ENCODE measurements at places on chromosomes 7 and 10. TPM values are rescaled to one million over a fixed set of nuclear protein-coding genes. Genes with fewer than 3 reads are reported as not detected.

- DNase-seq, result no peak
Observed at GRCh38 chr7:102186306-102186705, 100.4 kb upstream of the SH2B2 start.

DNA sequence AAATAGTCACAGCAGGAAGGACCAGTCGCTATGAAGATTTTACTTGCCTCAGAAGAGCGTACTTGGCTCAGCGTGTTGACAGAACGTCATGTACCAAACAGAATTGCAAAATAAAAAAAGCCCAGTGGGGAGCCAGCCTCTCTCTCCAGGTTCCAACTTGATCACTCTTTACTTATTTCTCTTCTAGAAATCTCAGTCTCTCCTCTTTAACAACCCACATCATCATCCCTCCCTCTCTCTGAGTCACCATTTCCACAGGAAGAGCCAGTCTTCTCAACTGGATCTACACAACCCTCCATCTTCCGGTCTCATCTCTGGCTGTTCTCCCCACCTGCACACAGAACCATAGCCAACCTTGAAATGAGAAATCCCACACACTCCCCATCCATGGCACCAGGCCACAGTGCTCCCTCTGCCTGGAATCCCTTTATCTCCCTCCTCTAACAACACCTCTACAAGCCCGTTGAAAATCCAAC lies 718.3 kb downstream of the GRID1 start:
- DNase-seq, result no peak

GRCh38 chr7:35263396-35263795 lies 9.5 kb upstream of the TBX20 start:
- DNase-seq, result no peak

DNA sequence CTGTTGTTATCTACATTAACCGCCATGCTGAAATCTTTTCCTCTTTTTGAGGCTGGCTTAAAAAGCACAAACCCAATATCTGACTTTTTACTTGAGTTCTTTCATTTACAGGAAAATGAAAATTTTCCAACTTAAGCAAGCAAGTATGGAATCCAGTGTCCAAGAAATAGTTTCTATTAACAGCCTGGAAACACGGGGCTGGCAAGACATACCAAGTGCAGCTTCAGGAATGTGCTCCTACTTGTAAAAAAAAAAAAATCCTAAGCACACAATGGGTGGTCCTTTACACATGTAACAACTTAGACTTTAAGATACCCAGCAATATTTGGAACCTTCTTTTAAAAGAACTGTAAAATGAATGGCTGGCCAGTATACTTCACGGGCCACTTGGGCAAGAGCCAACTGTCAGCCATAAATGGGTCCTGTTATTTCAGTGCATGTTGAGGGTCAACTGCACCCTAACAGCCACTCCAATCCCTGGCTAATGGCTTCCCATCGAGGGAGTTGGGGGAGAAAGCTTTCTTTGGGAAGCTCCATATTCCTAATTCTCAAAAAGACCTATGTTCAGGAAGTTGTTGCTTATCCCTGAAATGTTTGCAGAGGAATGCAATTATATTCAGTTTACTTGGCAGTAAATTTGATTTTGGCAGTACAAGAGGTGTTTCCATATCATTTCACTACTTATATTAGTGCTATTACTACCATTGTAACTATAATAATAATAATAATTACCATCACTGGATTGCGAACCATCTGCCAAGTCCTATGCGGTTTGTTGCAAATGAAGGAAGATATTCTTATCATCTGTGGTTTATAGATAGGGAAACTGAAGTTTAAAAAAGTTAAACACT lies 236.4 kb upstream of the TMEM72 start:
- DNase-seq, result no peak

DNA sequence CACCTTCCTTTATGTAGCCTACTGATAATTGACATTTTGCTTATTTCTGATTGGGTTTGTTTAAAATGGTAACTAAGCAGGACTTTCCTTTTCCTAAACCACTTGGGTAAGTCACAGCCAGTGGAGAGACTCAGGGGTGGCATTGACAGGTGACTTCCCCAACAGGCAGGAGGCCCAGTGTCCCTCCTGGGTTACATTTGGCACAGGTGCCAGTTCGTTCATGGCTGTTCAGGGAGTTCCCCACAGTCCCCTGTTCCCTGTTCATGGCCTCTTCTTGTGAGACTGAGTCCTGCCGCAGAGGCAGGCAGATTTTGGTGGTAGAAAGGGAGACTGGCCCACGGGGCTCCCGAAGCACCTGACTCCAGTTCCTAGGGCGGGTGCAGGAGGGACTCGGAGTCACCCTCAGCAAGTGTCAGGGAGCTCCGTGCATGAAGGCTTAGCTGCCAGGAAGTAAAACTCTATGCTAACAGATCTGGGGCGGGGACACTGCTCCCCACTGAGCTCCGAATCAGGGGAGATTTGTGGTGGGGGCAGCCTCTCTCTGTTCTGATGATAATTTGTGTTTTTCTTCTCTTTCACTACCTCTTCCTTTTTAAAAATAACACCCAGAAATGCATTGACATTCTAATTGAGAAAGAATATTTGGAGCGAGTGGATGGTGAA lies 84.1 kb downstream of the EZH2 start:
- no peak for DNase-seq

DNA sequence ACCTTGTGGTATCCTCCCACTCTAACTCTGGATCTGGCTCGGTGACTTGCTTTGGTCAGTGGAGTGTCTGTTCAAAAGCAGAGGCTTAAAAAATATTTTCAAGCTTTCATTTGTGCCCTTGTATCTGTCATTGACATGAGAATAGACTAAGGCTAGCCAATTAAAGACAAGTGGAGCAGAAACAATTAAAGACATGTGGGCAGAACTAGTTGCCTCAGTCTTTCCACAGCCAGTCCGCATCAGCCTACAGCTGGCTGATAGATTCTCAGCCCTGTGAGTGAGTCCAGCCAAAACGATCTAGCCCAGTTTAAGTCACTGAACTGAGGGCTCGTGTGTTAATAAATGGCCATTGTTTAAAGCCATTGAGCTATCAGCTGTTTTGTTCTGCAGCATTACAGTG lies 185.2 kb upstream of the DGKB start:
- DNase-seq, result no peak

Gene NPY4R2
- total RNA-seq, result not detected

Gene TFEC
- 6.6 TPM for total RNA-seq

Gene TNS3
- total RNA-seq, result 58.6 TPM
